ENCODE measurements at places on chromosomes 4 and X.

DNA sequence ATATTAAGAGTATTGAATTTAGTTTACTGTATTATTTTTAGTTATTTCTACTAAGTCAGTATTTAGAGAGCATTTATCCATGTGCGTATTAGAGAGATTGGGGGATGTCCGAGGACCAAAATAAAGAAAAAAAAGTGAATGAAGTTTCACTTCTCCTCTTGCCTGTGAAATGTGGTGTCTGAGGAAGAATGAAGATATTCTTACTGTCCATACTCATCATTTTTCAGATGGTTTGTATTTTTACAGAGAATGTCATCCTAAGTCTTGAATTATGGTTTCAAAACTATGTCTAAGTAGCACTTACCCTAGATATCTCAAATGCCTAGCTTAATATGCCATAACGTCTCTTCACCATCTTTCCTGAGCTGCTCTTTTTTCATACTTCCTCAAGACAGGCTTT is 854.3 kb downstream of the C4orf33 start:
- DNase-seq = no peak

GRCh38 chr4:145859426-145859825 is 79.2 kb downstream of the ZNF827 start:
- DNase-seq = no peak

DNA sequence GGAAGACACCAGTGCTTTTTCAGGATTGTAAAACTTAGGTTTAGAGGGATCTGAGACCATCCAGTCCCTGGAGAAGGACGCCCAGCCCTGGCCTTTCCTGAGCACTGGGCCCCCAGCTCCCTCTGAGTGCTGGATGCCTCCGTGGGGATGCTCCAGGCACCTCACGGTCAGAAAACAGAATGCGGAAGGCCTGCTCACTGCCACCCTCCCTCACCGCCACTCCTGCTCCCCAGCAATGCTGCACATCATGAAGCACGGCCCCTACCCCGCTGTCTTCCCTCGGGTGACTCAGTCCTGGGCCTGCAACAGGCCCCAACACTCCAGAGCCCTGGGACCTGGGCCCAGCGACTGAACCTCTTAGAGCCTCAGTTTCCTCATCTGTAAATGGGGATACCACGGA is 26.2 kb downstream of the ABLIM2 start:
- no peak for DNase-seq

GRCh38 chrX:123201720-123202119 is 17.6 kb downstream of the GRIA3 start:
- DNase-seq = no peak

DNA sequence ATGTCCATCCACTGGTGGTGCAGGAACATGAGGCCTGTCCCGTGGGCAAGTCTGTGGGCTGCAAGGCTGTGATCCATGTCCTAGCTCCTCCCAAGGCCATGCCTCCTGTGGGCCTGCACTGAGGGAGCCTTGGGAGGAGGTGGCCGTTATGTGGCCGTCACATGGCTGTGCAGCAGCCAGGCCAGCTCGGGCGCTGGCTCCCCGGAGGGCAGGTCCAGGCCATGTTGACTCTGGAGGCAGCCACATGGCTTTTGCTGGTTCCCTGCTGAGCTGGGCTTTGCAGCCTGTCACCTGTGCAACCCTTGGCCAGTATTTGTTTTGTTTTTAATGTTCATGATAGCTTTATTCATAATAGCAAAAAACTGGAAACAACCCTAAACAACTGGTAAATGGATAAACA is 13.3 kb downstream of the ADRA2C start:
- no peak for DNase-seq

DNA sequence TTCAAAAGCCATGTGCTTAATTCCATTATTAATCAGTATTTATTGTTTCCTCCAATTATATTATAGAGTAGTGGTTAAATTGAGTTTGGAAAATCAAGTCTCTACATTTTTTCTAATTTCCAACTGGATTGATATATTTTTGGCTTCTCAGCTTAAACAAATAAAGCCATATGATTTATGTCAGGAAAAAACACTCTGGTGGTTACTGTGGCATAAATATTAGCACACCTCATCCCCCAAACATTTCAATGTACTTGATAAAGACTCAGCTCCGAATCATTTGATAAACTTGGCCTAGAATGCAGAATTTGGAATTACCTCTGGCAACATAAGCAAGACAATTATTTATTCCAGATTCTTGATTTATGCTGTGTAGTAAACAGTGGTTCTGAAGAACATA is 2313.8 kb downstream of the ARAP2 start:
- no peak for DNase-seq

DNA sequence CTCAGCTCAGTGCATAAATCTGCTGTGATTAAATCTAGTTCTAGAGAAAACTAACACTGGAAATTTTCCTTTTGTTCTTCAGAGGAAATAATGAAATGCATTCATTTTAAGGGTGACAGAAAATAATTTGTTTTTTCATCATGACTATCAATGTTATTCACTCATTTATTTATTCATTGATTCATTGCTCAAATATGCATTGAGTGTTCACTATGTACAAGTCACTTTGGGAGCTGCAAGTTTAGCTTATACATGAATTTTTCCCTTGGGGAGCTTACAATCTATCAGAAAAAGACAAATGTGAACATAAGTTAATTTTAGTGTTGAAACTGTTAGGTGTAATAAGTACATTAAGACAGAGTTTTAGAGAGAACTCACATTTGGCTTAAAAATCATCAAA is 897.8 kb downstream of the CENPC start:
- no peak for DNase-seq

DNA sequence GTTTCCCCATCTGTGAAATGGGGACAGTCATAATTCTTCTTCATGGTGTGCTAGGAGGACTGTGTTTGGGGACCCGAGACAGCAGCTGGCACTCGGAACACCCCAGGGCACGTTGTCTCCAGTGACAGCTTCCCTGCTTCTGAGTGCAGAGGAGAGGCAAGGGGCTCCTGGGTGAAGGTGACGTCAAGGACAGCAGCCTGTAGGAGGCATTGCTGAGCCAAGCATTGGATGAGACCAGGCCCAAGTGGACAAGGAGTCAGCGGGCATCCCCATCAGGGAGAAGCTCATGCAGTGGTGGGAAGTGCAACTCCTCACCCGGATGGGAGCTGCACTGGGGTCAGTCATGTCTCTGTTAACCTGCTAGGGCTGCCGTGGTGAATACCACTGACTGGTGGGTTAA is 46.1 kb downstream of the EVC start:
- DNase-seq = no peak

GRCh38 chr4:168917138-168917779 is 92.8 kb downstream of the CBR4 start:
- DNase-seq = no peak

- DNase-seq = no peak
Observed at GRCh38 chrX:56279863-56280262, 47.7 kb downstream of the KLF8 start.

DNA sequence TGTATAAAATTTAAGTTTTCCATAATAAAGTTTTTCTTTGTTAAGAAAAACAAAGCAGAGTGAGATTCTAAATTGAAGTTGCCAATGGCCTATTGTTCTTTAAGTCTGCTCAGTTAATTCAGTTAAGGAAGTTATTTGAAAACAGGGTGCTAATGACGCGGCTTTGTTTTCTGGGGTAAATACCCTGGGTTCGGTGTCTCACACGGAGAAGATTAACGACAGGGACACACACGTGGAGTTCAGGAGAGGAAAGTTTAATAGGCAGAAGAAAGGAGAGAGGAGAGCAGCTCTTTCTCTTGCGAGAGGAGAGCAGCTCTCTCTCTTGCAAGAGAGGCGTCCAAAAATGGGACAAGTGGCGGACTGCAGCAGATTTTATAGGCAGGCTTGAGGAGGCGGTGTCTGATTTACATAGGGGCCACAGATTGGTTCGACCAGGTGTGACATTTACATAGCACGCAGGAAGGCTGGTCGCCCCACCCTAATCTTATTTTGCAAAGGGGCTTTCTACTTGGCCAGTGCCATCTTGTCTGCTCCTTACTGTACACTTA is 9.6 kb downstream of the CA5B start:
- DNase-seq = no peak

GRCh38 chrX:108310506-108310905 is 127.7 kb downstream of the COL4A6 start:
- no peak for DNase-seq

DNA sequence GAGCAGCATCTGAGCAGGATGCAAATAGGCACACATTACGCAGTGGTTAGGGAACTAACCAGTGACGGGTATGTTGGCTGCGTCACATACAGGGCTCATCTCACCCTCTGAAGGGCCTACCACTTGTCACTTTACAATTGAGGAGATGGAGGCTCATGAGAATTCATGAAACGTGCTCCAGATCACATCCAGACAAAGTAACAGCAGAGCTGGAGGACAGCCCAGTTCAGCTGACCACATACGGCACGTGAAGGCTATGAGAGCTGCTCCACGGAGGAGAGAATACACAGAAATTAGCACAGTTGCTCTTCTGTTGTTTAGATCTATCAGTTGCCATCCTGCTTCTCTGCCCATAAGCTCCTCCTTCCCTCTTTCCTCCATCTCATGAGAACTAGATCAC is 78.4 kb downstream of the FAM9B start:
- DNase-seq = no peak

- DNase-seq = no peak
Observed at GRCh38 chr4:64146030-64146429, 263.2 kb downstream of the TECRL start.

- no peak for DNase-seq
Observed at GRCh38 chrX:104419926-104420325, 146.1 kb upstream of the IL1RAPL2 start.

DNA sequence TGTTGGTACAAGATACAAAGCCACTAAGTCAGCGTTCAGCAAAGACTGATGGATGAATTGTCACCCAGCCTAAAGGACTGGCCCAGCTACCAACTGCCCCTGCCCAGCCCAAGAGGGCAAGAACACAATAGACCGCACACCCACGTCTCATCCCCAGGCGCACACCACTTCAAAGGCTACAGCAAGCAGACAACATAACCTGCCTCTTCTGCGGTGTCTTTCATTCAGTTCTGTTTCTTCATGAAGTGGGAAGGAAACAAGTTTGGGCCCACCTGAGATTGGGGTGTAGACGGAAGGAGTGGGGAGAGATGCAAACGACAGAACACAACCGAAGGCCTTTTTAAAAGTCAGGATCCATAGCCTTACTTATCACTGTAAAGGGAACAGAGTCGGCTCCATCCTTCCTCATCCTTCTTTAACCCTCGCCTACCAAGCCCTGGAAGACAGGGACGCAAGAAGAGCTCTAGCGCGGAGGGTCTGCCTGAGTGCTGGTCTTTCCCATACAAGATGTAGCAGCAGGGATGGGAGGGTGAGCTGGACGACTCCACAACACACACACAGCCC is 691 bp downstream of the SCARB2 start:
- peak; percentile 37 for DNase-seq

DNA sequence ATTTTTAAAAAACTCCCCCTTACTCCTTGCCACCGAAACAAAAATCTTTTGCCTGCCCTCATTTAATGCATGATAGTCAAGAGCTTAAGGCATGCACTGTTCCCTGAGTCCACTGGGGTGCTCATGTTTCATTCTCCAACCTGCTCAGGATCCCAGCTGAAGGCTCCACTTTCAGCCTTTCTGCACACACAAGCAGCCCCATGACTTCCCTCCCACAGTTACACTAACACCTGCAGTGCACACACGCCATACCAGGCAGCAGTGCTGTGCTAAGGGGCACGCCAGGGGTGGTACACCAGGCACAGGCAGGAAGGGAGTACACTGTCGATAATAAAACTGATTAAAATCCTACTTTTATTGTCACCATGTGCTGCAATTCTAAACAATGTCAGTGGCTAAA is 385.2 kb downstream of the BMPR1B start:
- no peak for DNase-seq

DNA sequence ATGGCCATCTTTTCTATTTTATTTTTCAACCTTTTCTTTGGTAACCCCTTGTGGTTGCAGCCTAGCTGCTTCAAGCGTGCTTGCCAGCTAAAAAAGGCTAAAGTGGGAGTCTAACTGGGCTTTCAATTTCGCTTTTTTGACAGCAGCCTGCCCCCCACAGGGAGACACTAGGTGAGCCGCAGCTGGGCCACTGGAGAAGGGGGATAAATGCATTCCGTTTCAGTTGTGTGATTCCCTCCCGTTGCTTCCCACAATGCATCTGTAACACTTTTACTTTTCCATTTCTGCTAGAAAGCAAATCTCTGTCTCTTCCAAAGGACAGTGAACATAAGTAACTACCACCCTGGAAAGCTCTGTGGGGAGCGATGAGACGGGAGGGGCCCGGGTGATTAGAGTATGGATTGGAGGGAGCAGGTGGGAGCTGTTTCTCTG is 86.3 kb upstream of the RAPGEF2 start:
- DNase-seq = no peak

DNA sequence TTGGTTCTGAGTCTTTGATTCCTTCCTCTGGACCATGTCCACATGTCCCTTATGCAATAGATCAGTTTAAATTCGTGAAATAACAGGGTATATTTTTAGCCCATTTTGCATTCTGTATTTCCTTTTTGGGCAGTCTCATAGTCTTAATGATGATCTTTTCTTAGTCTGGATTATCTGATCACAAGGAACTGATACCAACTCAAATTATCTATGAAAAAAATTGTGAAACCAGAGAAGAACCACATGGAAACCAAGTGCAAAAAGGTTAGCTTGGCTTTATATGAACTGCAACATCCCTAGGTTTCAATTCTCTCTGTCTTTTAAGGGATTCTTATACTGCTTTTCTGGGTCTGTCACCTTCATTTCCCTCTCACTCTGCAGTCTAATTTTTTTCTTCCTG is 608.6 kb upstream of the AADAT start:
- no peak for DNase-seq

DNA sequence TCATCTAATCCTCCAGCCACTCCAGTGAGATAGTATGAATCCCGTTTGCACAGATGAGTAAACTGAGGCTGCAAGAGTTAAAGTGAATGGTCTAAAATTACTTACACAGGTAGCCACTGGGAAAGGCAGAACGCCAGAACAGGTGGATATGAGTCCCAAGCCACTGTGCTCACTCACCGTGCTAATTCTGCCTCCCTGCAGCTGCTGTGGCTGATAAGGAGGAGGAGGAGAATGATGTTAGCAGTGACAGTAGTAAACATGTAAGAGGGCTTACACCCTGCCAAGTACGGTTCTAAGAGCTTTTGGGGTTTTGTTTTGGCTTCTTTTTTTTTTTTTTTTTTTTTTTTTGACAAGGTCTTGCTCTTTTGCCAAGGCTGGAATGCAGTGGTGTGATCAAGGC is 90.5 kb upstream of the PRPS2 start:
- no peak for DNase-seq

DNA sequence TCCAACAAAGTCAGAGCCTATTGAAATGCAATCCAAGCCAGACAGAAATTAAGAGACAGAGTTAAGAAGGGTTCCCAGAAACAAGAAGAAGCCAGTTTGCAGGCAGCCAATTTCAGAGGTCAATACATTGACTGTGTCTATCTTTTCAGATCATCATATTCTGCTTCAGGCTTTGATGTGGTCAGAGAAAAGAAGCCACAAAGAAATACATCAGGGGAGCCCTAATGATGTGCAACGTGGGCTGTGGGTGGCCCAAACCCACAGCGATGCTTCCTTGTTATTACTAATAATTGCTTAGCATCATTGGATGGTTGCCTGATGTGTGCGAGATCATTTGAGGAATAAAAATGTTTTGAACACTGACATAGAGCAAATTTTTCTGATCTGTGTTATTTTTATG is 99.0 kb upstream of the DUSP21 start:
- DNase-seq = no peak

All from stimulated activated CD4-positive, alpha-beta T cell treated with anti-CD3 and anti-CD28 coated beads, Interleukin-2, amount 100 ng/mL, for 24 hours (primary cell).